ENCODE measurements at places on chromosomes 7 and 10.

GRCh38 chr7:144407266-144407931 lies 3.9 kb upstream of the NOBOX start:
- H3K27ac ChIP-seq, result no peak overlapping the region
- H3K36me3 ChIP-seq, result no peaks in the 10 kb centered on the region
- no peak overlapping the region for H3K4me3 ChIP-seq
- H3K27me3 ChIP-seq, result no peaks in the 10 kb centered on the region
- no peaks in the 10 kb centered on the region for H3K4me1 ChIP-seq

DNA sequence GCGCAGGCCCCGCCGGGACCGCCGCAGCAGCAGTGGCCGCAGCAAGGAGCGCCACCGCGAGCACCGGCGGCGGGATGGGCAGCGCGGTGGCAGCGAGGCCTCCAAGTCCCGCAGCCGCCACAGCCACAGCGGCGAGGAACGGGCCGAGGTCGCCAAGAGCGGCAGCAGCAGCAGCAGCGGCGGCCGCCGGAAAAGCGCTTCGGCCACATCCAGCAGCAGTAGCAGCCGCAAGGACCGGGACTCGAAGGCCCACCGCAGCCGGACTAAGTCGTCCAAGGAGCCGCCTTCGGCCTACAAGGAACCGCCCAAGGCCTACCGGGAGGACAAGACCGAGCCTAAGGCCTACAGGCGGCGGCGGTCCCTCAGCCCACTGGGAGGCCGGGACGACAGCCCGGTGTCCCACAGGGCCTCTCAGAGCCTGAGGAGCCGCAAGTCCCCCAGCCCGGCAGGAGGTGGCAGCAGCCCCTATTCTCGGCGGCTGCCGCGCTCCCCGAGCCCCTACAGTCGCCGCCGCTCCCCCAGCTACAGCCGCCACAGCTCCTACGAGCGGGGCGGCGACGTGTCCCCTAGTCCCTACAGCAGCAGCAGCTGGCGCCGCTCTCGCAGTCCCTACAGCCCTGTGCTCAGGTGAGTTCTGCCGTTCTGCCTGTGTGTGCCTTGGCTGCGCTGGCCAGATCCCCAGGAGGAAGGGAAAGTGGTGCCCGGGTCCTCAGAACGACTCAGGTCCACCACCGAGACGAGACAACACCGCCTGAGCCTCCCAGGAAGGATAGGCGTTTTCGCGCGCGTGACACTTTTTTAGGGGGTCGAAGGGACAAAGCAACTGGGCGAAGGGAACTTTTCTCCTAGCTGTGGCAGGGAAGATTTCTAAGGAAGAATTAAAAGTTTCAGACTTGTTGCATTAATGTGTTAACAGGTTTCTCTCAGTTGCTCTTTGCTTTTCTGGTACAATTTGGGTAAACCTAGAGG lies 1.5 kb downstream of the CDK13 start:
- H3K36me3 ChIP-seq, result peaks cover 10% of the 10 kb centered on the region
- H3K27ac ChIP-seq, result peak overlapping the region; percentile 88
- no peak for DNase-seq

- H3K27ac ChIP-seq, result no peak overlapping the region
- H3K27me3 ChIP-seq, result no peaks in the 10 kb centered on the region
- H3K4me3 ChIP-seq, result no peak overlapping the region
- DNase-seq, result no peak
- no peaks in the 10 kb centered on the region for H3K36me3 ChIP-seq
- H3K4me1 ChIP-seq, result no peaks in the 10 kb centered on the region
Observed at GRCh38 chr7:14950013-14950412, 47.5 kb upstream of the DGKB start.

- no peaks in the 10 kb centered on the region for H3K4me1 ChIP-seq
- H3K27me3 ChIP-seq, result no peaks in the 10 kb centered on the region
- no peaks in the 10 kb centered on the region for H3K36me3 ChIP-seq
- DNase-seq, result no peak
Observed at GRCh38 chr10:36872702-36873393, 252.6 kb upstream of the ANKRD30A start.

DNA sequence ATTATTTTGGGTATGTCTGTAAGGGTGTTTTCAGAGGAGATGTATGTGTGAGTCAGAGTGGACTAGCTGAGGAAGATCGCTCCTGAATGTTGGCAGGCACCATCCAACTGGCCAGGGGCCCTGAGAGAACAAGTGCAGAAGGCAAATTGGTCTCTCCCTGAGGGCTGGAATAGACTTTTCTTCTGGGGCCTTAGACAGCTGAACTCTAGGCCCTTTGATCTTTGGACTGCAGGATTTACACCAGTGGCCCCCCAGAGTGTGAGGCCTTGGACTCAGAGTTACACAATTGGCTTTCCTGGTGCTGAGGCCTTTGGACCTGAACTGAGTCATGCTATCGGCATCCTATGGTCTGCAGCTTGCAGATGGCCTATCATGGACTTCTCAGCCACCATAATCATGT lies 217.2 kb downstream of the REEP3 start:
- H3K4me1 ChIP-seq, result no peaks in the 10 kb centered on the region
- H3K27me3 ChIP-seq, result no peaks in the 10 kb centered on the region
- DNase-seq, result no peak
- H3K27ac ChIP-seq, result no peak overlapping the region
- no peaks in the 10 kb centered on the region for H3K36me3 ChIP-seq
- no peak overlapping the region for H3K4me3 ChIP-seq

DNA sequence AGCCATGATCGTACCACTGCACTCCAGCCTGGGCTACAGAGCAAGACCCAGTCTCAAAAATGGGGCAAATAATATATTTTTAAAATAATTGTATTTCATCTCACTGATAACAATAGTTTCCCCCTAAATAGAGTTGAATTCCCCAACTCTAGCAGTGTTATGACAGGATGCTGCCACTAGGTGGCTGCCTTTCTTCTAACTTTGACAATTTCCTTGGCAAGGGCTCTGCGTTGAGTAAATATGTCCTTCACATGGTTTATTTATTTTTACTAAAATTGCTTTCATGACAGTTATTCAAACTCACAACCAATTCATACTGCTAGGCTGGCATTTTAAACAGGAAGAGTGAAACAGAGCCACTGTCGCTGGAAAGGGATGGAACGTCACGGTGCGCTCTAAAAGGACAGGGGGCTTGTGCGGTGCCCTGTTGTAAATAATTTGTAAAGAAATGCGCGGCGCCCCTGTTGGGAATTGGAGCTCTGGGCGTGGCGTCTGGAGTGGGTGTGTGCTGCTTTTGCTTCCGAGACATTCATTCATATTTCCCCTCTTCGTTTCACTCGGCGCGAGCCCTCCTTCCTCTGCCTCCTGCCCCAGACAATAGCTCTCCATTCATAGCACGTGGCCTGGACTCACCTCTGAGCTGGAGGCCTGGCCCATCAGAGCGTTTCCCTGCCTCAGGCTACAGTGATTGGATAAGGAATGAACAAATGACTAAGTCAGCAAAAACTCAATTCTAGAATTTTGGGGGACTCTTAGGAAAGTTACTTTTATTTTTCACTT lies 20.5 kb upstream of the PITRM1 start:
- peak overlapping the region; percentile 38 for H3K4me3 ChIP-seq
- no peak for DNase-seq
- peaks cover 5% of the 10 kb centered on the region for H3K27me3 ChIP-seq
- no peak overlapping the region for H3K27ac ChIP-seq
- H3K36me3 ChIP-seq, result no peaks in the 10 kb centered on the region

DNA sequence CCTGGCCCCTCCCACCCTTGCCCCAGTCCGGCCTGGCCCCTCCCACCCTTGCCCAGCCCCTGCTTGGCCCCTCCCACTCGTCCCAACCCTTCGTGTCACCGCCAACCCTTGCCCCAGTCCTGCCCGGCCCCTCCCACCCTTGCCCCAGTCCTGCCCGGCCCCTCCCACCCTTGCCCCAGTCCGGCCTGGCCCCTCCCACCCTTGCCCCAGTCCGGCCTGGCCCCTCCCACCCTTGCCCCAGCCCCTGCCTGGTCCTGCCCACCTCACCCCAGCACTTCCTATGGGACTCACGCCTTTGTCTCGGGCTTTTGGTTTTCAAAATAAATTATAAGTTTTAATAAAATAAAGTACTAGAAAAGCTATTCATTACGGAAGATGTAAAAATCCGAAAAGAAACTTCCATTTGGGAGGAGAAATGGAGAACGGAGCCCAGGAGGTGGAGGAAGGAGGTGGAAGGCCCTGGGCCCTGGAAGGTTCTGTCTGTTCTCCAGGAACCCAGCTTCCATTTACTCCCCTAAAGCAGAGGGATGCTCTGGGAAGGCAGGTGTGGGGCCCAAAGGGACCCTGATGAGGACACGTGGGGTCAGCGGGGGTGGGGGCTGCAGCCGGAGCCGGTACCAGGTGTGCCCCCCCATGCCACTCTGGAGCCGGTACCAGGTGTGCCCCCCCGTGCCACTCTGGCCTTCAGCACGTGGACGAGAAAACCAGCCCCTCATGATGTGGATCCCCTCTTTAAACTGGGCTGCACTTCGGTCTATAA lies 52.2 kb downstream of the PWWP2B start:
- H3K4me1 ChIP-seq, result peaks cover 59% of the 10 kb centered on the region
- H3K4me3 ChIP-seq, result no peak overlapping the region
- no peaks in the 10 kb centered on the region for H3K27me3 ChIP-seq
- no peak for DNase-seq

GRCh38 chr7:83872501-83872900 lies 223.6 kb upstream of the SEMA3E start:
- H3K4me3 ChIP-seq, result no peak overlapping the region
- no peak for DNase-seq
- H3K36me3 ChIP-seq, result no peaks in the 10 kb centered on the region
- H3K27me3 ChIP-seq, result no peaks in the 10 kb centered on the region
- H3K4me1 ChIP-seq, result no peaks in the 10 kb centered on the region

Measured in spinal cord (tissue), 10 donors.